ENCODE measurements at places on chromosomes 3 and 15.
A peak's percentile ranks its signal among the peaks of the same experiment; 100 is the strongest.

GRCh38 chr3:66498687-66499621, 1.9 kb downstream of the LRIG1 start:
- DNase-seq: no peak

DNA sequence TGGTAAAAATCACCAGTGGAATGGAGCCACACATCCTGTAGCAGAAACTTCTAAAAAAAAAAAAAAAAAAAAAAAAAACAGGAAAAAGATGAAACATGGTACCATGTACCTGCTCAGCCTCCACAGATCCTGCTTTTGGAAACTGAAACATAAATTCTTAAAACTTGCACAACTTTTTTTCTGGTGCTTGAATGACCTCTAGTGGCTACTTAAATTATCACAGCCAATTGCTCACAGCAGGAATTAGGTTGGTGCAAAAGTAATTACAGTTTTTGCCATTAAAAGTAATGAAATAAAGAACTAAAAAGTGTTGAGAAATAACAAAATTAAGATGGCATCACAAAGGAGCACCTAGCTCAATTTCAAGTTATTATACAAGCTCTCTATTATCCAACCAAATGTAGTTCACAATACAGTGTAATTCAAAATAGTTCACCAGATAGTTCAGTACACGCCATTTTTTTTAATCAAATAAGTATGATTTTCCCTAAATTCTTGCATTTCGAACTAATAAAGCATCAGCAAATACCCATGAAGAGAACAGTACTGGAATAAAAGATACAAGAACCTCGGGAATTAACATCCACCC, 80.6 kb downstream of the ULK4 start:
- DNase-seq: peak; percentile 2

- no peak for DNase-seq
Observed at GRCh38 chr3:166818464-166818863, 561.6 kb downstream of the ZBBX start.

- DNase-seq: no peak
Observed at GRCh38 chr15:77557564-77557963, 75.1 kb downstream of the LINGO1 start.

- no peak for DNase-seq
Observed at GRCh38 chr15:86159468-86159867, 79.8 kb downstream of the AGBL1 start.

DNA sequence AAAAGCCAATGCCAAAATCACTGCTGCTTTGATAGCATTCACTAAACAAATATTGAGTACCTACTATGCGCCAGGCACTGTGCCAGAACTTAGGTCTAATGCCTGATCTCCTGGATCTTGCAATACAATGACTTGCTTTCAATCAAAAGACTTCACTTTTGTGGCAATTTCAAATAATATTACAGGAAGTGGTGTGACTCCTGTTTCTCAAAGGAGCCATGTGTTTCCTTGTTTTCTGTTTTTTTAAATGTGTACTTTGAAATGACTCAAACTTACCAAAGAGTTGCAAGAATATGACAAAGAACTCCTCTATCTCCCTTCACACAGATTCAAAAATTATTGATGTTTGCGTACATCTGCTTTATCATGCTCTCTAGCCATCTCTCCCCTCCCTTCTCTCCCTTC, 18.3 kb downstream of the OSBPL10 start:
- DNase-seq: no peak

GRCh38 chr3:9687514-9687913, 16.1 kb upstream of the CPNE9 start:
- no peak for DNase-seq

GRCh38 chr3:36833160-36833814, 68.9 kb upstream of the DCLK3 start:
- no peak for DNase-seq

GRCh38 chr3:67388738-67389137, 265.7 kb downstream of the SUCLG2 start:
- no peak for DNase-seq

- DNase-seq: no peak
Observed at GRCh38 chr3:102206511-102207031, 228.2 kb upstream of the ZPLD1 start.

DNA sequence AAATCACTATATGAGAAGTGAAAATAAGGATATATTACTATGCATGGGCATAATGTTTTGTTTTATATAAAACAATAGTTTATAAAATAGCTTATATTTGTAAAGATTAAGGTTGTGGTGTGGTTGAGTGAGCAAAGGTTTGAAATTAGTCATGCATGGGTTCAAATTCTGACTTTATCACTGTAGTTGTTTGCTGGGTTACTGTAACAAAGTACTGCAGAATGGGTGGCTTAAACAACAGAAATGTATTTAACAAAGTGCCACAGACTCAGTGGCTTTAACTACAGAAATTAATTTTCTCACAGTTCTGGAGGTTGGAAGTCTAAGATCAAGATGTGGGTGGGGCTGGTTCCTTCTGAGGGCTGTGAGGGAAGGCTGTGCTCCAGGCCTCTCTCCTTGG, 184.8 kb upstream of the THRB start:
- DNase-seq: no peak
